Activated T-cell treated with anti-CD3 and anti-CD28 coated beads, Interleukin-2, amount 50 U/mL, for 24 hours (primary cell): ENCODE measurements at places on chromosomes 3 and 15.

GRCh38 chr3:99429502-99429901 lies 208.9 kb upstream of the COL8A1 start:
- DNase-seq: no peak

GRCh38 chr3:14312375-14312774 lies 90.0 kb upstream of the SLC6A6 start:
- no peak for DNase-seq

GRCh38 chr3:193732391-193732790 lies 139.4 kb downstream of the OPA1 start:
- no peak for DNase-seq

DNA sequence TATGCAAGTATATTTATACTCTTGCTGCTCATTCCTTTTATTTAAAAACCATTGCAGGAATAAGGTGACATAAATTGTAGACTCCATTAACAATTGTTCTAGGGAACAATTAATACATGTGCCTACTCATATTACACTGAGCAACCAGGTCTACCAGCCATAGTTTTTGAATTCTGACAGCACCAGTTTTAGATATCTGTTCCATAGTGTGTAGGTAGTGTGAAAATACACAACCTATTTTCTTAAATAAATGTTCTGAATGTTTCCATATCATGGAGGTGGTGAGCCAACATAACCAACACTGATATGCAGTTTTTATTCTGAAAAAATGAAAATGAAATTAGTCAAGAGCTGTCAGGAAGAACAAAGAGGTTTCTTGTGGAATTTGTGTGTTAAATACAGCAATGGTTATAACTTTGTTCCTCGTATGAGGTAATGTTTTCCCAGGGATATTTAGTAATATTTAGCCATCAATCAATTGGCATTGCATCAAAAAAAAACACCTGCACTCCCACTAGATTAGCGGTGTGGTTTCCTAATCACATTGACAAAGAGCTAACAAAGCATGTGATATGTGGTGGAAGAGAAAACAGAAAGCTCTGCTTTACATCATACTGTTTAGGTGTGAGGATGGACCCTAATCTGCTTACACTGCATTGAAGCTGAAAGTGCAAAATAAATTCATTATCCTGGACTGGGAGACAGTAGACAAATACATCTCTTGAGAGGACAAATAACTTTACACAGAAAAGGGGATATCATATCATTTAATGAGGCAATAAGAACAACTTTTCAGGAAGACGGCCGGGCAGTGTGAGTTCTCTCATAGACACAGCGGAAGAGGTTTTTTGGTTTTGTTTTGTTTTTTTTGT lies 369.5 kb upstream of the THBS1 start:
- DNase-seq: no peak

GRCh38 chr3:136258199-136258598 lies 8.1 kb downstream of the PCCB start:
- DNase-seq: no peak

DNA sequence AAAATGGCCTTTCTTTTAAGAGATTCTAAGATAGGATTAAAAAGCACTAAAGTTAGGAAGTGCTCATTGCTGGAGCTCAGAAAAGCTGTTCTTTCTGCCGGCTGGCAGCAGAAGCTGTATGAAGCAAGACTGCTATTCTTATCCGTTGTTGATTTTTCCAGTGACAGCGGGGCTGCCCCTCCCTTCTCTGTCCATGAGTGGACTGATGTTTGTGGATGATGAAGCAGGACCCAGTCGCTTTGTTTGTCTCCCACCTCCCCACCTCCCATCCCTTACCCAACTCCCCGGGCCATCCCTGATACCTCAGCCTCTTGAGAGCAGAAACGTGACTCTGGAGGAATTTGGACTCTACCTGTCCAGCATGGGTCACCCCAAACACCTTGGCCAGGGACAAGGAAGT lies 10.3 kb upstream of the MUSTN1 start:
- DNase-seq: no peak

DNA sequence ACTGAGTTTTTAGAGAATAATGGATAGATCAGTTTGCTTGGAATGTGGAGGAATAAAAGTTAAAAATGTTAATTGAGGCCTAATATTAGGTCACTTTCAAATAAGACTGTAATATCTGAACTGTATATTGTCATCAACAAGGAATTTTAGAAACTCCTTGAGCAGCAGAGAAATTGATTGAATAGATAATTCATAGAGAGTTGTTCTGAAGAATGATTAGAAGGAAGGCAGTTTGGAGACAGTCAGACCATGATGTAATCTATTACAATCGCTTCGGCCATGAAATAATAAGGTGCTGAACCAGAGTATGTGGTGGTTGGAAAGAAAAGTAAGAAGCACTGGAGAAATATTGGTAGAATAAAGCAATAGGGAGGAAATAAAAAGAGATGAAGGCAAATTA lies 15.7 kb downstream of the ECT2 start:
- DNase-seq: no peak

- no peak for DNase-seq
Observed at GRCh38 chr3:197406266-197406665, 107.9 kb upstream of the DLG1 start.

- DNase-seq: no peak
Observed at GRCh38 chr3:78112291-78113010, 1072.6 kb downstream of the ROBO2 start.

DNA sequence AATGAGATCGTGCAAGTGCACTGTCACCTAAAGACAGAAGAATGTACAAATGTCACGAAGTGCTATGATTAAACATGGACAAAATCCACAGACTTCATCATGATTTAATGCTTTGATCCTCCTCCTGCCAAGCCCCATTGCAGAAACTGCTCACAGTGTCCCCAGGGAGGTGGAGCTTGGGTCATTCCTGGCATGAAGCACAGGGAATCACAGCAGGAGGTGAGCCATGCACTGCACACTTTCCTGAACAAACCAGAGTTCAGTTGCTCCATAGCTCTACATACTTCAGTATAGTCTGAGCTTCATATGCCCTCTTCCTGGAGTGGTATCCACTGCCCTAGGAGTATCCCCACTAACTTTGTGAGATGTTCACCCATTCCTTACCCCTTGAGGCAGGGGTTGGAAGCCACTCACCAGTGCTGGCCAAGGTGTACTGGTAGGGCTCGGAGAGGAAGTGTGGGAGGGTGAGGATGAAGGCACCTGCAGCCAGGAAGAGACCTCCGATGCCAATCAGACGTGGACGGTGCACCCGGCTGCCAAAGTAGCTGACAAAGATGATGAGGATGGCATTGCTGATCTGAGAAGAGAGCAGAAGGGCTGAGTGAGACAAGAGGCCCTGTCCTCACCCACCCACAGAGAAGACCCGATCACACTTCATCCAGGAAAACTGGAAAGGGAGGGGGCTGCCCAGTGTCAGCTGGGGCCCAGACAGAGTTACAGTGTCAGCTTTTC lies 56.3 kb downstream of the SLCO2A1 start:
- no peak for DNase-seq

- no peak for DNase-seq
Observed at GRCh38 chr15:60843482-60843881, 364.5 kb upstream of the ICE2 start.

DNA sequence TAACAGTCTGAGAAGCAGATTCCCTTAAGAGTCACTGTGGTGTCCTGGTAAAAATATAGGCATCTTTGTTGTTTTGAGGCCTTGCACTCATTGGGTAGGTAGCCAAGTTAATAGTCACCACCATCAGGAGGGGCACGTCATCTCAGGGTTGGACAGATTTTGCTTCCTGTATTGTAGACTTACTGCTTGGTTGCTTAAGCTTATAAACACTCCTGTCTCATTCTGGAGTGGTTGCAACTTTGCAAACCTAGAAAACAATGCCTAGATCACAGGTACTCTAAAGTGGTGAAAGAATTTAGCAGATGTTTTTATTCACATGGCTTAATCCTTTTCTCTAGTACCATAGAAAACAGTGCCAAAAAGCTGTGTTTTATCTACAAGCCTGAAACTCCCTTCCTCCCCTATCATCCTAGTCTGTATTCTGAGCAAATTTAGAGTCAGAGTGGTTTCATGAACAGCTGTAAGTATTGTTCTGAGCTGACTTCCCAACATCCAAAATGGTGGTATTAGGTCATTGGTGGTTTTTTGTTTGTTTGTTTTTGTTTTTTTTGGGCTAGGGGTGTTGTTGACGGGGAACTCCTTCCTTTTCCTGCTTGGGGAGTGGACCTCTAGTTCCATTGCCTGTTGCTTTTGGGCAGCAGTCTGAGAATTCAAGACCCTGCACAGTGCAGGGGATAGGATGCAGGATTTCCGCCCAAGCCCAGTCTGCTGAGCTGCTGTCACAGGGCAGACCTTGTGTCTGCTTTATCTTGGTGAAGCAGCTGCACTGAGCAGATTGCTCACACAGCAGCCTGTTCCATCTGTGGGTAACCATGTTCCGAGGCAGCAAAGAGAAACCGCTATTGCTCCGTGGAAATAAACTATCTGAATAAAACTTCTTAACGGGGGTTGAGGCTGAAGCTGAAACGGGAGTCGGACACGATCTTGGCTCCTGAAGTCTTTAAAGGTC lies 202.0 kb downstream of the AKAP13 start:
- DNase-seq: peak; percentile 66

GRCh38 chr15:85289677-85290365 lies 90.6 kb upstream of the AKAP13 start:
- no peak for DNase-seq

- DNase-seq: no peak
Observed at GRCh38 chr3:106119614-106120082, 250.8 kb upstream of the CBLB start.

GRCh38 chr3:66836363-66837152 lies 161.5 kb upstream of the KBTBD8 start:
- no peak for DNase-seq

DNA sequence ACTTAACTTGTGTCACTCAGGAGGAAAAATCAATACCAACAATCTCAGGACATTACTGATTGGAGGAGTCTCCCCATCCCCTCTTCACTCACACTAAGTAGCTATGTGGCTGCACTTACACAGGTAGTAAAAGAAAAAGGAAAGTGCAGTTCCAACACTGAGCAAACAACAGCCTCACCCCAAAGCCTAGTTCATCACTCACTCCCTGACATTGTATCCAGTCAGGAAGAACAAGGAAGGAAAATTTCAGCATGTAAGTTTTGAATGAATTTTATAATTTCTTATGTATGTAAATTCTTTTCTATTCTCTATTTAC lies 273.4 kb downstream of the IGSF11 start:
- DNase-seq: no peak

GRCh38 chr15:39145854-39146625 lies 434.8 kb upstream of the THBS1 start:
- DNase-seq: no peak

DNA sequence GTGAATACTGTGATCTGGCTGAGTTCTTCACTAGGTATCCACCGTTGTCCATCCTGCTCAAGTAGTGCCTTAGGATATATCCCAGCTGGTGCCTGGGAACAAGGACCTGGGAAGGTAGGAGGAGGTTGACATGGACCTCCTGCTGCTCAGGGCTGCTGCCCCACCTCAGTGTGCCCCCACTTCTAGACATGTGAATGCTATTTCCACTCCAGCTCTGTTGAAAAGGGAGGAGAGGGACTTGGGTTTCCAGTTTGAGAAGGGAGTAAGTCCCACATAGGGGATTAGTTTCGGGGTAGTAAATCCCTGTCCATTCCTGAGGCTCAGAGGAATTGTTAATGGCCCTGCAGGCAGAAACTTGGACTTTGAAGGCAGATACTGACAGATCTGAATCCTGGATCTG lies 32.9 kb upstream of the ETV5 start:
- DNase-seq: no peak

- DNase-seq: no peak
Observed at GRCh38 chr15:92197746-92198145, 195.9 kb upstream of the ST8SIA2 start.

GRCh38 chr3:11769704-11770476 lies 76.8 kb downstream of the TAMM41 start:
- DNase-seq: peak; percentile 33

DNA sequence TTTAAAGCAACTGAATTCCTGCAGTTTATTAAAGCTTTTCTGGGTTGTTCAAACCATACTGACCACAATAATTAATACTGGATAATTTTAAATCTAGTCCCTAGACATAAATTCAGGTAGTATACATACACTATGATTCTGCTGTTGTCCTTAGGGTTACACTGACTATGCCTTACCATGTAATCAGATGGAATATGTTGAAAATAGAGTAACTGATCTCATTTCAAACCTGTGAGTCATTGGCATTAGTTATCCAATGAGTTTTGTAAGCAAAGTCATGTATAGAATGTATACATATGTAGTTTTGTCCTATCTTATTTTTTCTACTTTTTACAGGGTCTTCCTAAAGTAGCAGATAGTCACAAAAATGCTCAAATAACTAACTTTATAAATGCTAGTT lies 517.1 kb upstream of the CCDC54 start:
- no peak for DNase-seq

DNA sequence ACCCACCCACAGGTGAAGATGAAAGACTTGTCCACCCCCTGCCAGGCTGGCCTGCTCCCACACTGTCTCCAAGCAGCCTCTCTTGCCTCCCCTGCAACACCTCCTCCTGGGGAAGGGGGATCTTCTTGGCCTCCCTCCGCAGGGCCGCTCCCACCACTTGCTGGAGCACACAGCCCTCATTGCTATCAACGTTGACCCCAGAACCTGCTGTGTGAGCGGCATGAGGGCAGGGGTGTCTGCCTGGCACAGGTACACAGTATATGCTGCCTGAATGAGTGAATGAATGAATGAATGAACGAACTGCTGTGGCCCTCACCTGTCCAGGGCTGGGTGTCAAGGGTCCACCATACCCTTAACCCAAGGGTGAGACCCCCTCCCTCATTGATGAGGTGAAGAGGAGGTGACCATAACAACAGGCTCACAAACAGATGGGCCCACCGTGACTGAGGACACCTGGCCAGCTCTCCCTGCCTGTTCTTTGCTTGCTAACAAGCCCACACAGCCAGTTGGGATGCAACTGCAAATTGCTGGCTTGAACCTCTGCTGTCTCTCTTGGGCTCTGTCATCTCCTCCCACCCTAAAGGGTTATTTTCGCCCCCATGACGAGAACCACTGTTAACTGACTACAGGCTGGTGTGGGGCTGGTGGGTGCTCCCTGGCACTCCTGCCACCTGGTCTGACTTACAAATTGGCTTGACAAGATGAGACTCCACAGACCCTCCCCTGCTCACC lies 22.5 kb downstream of the SLC41A3 start:
- no peak for DNase-seq

- DNase-seq: no peak
Observed at GRCh38 chr3:152496716-152497115, 228.0 kb downstream of the MBNL1 start.

DNA sequence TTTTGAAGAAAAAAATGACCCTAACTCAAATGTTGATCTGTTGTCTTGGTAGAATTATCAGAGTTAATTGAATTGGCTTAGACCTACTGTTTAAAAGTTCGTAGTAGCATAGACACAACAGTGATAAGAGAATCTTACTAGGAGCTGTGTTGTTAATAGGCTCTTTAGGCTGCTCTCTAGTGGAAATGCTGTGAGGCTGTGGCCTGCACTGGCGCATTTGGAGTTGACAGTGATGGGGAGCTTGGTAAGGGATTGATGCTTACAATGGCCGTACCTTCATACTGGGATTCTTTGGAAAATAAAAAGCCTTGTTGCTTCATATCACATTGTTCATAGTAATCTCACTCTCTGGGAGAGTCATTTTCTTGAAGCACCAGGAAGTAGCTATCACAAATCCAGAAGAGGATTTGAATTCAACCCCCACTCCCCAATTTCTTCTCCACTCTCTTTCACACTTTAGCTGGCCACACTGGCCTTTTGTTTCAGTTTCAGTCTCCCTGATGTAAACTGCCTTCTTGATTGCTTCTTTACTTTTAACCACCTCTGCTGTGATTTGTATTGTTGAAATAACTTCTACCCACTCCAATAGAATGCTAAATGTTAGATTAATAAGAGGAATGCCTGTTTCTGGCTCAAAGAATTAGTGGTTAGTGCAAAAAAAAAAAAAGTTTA lies 56.6 kb downstream of the CEP63 start:
- DNase-seq: no peak

- DNase-seq: no peak
Observed at GRCh38 chr15:48283396-48284145, 47.7 kb upstream of the DUT start.
